ENCODE measurements at places on chromosomes 3 and 15.

- DNase-seq, result no peak
Measured at GRCh38 chr15:71456811-71457210, 341.5 kb downstream of the THSD4 start.

GRCh38 chr15:51672155-51672687 is 9.1 kb upstream of the SCG3 start:
- DNase-seq, result no peak

GRCh38 chr3:119669906-119670570 is 7.2 kb downstream of the COX17 start:
- DNase-seq, result no peak

DNA sequence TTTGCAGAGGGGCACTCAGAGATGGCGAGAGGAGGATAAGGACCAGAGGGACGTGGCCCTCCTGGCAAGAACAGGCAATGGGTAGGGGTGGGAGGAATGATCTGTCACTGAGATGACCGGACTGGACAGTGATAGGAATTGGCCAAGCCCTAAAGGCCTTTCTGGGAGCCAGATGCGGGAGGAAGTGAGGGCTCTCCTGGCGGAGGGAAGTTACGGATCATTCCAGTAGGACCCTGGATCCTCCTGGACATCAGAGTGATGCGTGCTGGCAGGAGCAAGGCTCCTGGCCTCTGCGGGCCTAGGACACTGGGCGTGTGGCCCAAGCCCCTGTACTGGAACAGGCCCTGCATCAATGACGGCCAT is 23.4 kb downstream of the KIF7 start:
- DNase-seq, result no peak

DNA sequence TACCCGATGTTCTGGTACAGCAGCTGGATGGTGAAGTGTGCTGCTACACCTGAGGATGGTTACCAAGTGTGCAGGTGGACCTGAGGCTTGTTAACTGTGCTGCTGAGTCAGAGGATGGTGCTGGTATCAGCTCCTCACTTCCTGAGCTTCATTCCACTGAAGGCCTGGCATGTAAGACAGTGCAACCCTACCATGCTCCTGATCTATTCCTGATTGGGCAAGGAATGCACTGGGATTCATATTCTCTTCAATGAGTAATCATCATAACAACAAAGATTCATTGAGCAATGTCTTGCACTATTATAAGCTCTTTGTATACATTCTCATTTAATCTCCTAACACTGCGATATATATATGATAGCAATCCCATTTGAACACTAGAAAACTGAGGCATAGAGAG is 62.9 kb upstream of the THSD4 start:
- DNase-seq, result no peak

DNA sequence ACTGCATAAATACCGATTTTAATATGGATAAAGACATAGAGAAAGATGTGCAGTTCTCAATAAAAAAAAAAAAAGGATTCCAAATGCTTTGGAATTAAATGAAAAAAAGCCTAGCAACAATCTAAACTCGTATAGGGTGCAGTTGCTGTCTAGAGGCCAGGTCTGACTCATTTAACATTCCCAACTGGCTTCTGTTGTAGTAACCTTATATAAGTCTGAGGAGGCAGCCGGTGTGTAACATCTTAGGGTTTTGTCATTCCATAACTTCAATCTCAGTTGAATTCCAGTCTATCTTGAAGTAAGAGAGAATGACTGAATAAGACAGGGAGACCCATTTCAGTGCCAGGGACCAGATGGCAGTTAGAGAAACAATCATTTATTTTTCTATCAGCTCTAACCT is 6.5 kb downstream of the PDCD10 start:
- no peak for DNase-seq

DNA sequence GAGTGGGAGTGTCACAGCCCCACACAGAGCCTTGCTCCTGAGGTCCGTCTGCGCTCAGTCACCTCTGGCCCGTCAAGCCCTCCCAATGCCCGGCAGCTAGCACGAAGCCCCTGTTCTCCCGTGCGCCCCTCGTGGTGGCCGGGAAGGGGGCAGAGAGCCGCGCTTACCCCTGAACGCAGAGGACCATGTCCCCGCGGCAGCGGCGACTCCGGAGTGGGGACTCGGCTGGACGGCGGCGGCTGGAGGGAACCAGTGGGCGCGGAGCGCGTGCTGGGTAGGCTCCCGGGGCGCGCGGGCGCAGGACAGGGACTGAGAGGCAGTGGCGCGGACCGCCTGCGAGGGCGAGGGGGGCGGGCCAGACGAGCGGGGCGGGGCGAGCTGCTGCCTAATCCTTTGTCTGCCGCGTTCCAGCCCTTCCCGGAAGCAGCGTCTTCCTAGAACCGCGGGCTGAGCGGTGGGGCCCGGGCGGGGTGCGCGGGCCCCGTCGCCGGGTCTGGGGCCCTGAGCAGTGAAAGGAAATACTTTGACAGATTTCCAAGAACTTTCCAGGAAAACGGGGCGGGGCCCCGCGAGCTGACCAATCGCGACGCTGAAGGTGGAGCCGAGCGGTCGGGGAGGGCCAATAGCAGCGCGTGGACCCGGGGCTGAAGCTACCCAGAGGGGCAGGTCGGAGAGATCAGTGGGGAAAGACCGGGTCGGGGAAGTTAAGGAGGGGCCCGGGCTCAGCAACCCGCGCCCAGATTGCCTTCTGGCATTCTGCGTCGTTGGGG is at the start of gene CISH:
Gene CISH, minus strand, starts transcription at position 311 of the 770 bp plus-strand sequence. Its CDS starts 124 bp downstream, at position 187.
- peak; percentile 97 for DNase-seq

DNA sequence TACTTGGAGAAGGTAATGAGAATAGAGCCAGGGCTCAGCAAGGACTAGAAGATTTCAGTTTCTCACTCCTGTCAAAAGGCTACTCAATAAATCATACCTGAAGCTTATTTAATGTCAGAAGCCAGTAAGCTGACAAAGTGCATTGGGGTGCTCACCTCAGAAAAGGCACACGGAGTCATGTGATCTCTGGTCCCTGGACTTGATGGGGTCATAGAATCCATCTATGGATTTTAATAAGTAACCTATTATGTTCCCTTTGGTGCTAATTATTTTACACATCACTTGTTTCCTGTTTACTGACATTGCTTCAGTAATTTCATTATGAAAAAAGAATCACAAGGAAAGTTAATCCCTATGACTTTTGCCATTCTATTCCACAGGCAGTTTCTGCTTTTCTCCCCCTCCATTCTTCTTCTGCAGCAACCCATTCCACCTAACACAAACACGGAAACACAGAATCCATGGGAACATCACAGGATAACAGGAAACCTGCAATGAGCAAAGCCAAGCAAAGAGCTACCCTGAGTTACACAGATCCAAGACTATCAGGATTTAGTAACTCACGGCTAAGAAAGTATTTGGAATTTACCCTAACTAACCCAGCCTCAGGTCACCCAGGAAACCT is 159.6 kb downstream of the MEIS2 start:
- no peak for DNase-seq

DNA sequence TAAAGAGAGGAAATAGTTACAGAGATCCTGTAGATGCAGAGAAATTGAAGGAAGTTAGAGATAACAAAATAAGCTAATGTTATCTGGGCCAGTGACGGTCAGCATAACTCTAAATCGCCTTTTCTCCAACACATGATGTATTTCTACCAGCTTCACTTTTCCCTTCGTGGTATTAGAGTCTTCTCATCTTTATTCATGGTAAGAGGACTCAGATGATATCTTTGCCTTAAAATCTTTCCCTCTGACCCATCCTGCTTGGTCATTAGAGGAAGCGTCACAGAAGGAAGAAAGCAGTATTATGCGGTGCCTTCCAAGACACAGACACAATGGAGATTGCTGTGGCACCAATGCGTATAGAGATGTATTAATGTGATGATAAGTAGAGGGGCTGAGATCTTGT is 320.7 kb upstream of the GOLIM4 start:
- DNase-seq, result no peak

- no peak for DNase-seq
Measured at GRCh38 chr3:47117807-47118364, 46.0 kb downstream of the SETD2 start.

DNA sequence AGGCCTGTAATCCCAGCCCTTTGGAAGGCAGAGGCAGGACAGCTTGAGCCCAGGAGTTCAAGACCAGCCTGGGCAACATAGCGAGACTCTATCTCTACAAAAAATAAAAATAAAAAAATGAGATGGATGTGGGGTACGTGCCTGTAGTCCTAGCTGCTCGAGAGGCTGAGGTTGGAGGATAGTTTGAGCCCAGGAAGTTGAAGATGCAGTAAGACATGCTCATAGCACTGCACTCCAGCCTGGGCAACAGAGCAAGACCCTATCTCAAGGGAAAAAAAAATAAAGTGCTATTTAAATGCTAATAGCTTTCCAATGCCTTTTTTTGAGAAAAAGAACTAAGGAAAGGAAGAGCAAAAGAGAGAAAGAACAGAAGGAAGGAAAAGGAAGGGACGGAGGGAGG is 94.5 kb downstream of the MAGI1 start:
- DNase-seq, result no peak

DNA sequence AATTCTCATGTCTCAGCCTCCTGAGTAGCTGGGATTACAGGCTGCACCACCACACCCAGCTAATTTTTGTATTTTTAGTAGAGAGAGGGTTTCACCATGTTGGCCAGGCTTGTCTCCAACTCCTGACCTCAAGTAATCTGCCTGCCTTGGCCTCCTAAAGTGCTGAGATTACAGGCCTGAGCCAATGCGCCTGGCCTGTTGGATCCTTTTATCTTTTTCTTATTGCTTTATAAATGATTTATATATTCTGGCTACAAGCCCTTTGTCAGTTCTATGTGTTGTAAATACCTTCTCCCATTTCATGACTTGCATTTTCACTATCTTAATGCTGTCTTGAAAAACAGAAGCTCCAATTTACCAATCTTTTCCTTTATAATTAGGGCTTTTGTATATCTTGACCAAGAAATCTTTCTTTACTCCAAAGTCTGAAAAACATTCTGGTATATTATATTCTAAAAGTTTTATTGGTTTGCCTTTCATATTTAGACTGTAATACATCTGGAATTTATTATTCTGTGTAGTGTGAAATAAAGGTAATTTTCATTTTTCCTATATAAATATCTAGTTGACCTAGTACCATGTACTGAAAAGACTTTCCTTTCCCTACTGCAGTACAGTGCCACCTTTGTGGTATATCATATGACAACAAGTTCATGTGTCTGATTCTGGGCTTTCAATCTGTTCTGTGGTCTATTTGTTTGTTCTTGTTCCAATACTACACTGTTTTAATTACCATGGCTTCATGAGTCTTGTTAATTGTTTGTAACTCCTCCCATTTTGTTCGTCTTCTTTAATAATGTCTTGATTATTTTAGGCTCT is 52.9 kb upstream of the RNU6-1 start:
- DNase-seq, result peak; percentile 81

DNA sequence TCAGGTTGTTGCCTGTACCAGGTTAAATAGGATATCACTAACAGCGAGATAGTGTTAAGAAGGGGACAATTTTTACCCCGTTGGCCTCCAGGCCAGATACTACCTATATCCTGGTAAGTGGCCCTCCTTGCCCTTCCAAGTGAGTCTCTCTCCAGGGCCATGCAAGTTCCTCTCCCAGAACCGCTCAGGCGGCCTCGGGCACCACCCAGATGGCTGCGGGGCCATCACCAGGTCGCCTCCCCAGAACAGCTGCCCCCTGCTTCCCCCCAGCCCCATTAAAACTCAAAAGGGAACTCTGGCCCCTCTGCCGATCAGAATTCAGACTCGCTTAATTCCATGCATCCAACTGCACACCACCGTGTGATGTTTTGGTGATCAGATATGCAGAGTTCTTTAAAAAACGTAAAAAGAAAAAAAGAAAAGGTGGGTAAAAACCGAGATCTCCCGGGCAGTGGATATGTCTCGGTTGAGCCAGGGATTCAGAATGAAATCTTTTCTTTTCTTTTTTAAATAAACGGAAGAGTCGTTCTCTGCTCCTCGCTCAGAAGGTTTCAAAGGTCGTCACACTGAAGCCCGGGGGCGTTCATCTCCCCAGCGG is 1.9 kb upstream of the TRIM71 start:
- no peak for DNase-seq

Measured in sigmoid colon (tissue), 7 donors.